ENCODE measurements at places on chromosomes 11 and 22. TPM values are rescaled to one million over a fixed set of nuclear protein-coding genes. Genes with fewer than 3 reads are reported as not detected.

Gene KRTAP5-9
- polyA plus RNA-seq, result not detected

Gene MS4A8
- not detected for polyA plus RNA-seq

Gene JOSD1
- polyA plus RNA-seq, result 63.5 TPM

Gene RAB36
- polyA plus RNA-seq, result 3.2 TPM

Gene ZP1
- polyA plus RNA-seq, result 1.5 TPM

Gene ANO1
- polyA plus RNA-seq, result not detected

Gene GRM5
- 11.8 TPM for polyA plus RNA-seq

Gene RBMXL2
- polyA plus RNA-seq, result not detected

Gene CASP12
- not detected for polyA plus RNA-seq

Gene ANGPTL5
- polyA plus RNA-seq, result not detected

Gene PARVG
- not detected for polyA plus RNA-seq

Gene GRAMD1B
- 3.8 TPM for polyA plus RNA-seq

Gene WBP2NL
- not detected for polyA plus RNA-seq

Gene FJX1
- 56.3 TPM for polyA plus RNA-seq

Gene TPBGL
- not detected for polyA plus RNA-seq

Gene SMC1B
- polyA plus RNA-seq, result not detected
